Left renal cortex interstitium (tissue), 4 donors: ENCODE measurements at places on chromosomes 2 and 18. TPM values are rescaled to one million over a fixed set of nuclear protein-coding genes. Genes with fewer than 3 reads are reported as not detected.

Gene PLEKHA3
- polyA plus RNA-seq = 26.5 TPM

Gene CDK5R2
- 0.06 TPM for polyA plus RNA-seq

Gene SLC4A3
- polyA plus RNA-seq = 11.9 TPM

Gene EFHD1
- 53.7 TPM for polyA plus RNA-seq

DNA sequence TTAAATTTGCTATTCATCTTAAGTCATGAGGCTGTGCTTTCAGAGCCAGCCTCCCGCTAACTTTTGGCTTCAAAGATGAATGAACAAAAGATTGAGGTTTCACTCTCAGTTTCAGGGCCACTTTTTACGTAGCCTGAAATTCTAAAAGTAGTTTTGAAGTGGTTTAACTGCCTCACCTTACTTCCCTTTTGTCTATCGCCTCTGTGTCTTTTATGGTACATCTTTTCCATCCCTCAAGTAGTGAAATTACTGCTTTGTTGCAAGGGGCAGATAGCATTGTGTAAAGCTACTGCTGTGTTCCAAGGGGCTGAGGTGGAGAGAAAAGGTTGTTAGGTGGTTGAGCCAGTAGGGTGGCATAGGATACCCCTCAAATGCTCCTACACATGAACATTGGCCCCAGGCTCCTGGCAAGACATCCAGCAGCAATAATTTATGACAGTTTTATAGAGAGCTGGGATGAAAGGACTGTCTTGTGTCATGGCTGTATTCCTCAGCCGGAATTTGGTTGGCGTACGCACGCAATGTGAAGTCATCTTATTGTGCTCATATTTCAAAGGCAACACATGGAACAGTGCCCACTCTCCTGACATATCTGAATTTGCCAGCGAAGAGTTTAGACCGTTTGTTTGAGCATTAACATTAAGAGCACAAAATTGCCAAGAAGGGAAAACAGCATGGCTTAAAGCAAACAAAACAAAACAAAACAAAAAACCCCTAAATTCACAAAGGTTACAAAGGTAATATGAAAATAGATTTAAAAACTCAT lies 32.2 kb downstream of the QPCT start:
- DNase-seq = no peak

- DNase-seq = no peak
Observed at GRCh38 chr2:232626584-232626983, 6.8 kb upstream of the EFHD1 start.

DNA sequence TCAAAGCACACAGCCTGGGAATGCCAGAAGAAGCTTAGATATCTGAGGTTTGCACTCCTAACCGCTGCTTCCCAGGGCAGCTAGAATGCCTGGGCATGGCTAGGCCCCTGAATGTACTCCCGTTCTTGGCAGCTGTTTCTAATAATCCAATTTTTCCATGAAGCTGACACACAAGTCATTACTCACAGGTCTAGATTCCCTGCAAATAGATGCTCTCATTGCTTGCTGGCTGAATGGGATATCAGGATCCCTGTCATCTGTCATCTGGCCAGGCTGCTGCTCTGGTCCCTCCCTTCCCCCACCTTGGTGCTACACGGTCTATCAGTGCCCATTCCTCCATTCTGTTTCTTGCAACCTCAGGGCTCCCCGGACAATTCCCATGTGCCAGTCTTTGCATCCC lies 40.7 kb upstream of the TEX51 start:
- no peak for DNase-seq

GRCh38 chr2:139099721-139100120 lies 319.5 kb upstream of the NXPH2 start:
- no peak for DNase-seq

GRCh38 chr18:63799189-63799588 lies 24.0 kb downstream of the SERPINB7 start:
- no peak for DNase-seq
